G401 (cell line): ENCODE measurements at places on chromosomes 12 and 14.

DNA sequence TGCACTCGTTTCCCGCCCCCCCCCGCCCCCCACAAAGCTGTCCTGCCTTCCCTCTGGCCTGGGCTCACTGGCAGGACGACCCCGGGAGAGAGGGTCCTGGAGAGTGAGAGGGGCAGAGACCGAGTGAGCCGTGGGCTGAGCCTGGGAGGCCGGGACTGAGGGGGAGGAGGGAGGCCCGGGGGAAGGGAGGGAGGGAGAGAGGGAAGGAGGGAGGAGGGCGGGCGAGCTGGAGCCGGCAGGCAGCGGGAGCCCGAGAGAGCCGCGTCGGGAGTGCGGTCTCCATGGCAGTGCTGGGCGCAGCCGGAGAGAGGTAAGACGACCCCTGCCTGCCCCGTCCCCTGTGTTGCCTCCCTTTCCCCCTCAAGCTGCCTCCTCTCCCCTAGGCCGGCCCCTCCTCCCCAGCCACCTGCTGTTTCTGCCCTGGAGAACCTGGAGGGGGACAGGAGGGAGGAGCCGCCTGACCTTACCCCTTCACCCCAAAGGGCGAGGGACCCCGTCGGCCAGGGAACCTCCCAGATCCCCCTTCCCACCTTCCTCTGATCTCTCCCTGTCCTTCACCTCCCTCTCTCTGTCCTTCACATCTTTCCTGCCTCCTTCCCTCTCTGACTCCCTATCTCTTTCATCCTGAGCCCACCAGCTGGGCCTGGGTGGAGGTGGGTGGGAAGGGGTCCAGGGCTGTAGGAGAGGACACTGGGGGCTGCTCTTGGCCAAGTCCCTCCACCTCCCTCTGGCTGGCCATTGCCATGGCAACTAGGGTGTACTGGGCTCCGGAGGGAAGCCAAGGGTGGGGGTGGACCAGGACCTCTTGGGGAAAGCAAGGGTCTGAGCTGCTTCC is at the start of gene GPR162:
Gene GPR162, plus strand, starts transcription at position 231 of the 835 bp plus-strand sequence. CDS start 2,078 bp downstream, outside the sequence.
- peak; percentile 84 for DNase-seq

GRCh38 chr12:128069359-128069997 is 197.5 kb upstream of the TMEM132C start:
- peak; percentile 79 for DNase-seq

GRCh38 chr12:27936196-27936595 is 36.3 kb downstream of the PTHLH start:
- DNase-seq, result no peak

GRCh38 chr12:6643569-6644256 is 3.5 kb downstream of the ACRBP start:
- DNase-seq, result no peak

DNA sequence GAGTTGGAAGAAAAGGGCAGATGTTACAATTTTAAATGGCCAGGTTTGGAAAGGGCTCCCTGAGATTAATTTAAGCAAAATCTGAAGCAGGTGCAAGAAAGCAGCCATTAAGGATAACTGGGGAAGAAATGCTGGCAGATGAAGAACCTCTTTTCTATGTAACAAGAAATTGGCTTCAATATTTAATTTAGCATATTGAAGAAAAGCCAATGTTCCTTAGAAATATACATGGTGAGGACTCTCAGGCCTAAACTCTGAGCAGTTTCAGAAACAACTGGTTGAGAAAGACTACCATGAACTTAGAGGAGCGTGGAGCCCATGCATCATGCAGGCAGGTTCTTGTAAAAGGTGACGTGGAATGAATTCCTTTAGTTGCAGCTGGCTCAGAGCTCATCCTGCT is 152.8 kb downstream of the LRIG3 start:
- DNase-seq, result no peak

DNA sequence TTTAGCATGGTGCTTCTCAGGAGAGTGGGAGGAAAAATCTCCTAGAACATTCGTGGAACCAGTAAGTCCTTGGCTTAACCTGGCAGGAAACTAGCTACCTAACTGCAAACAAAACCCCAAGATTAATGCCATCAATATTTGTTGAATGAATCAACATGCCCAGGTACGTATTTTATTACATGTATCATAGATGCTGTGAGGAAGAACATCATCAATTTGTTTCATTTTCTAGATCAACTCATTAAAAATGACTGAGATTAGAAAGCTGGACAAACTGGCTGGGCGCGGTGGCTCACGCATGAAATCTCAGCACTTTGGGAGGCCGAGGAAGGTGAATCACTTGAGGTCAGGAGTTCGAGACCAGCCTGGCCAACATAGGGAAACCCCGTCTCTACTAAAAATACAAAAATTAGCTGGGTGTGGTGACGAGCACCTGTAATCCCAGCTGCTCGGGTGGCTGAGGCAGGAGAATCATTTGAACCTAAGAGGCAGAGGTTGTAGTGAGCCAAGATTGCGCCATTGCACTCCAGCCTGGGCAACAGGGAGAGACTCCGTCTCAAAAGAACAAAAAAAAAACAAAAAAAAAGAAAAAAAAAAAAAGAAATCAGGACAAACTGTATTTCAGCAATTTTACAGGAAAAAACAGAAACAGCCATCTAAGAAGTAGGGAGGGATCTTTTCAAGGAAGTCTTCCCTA is 88.7 kb downstream of the NTN4 start:
- no peak for DNase-seq

DNA sequence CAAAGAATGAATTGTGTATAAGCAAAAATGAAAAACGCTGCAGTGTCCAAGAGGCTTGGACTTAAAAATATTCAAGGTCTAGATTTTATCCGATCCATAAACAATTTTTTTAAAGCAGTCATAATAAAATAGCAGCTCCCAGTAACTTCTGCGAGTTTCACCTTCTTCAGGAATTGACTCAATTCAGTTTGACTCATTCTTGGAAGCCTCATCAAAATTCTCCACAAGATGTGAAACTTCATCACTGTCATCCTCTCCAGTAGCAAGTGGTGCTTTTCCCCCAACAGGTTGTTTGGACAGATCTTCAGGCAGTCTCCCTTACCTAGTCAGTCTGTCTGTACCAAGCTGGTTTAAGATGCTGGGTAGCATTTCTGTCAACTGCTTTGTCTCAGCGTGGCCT is 93.5 kb upstream of the FOXG1 start:
- no peak for DNase-seq

- DNase-seq, result no peak
Measured at GRCh38 chr12:8554451-8555195, 13.9 kb upstream of the CLEC4E start.

- no peak for DNase-seq
Measured at GRCh38 chr12:52091869-52092268, 12.4 kb downstream of the SMIM41 start.

GRCh38 chr14:96130391-96130790 is 74.2 kb upstream of the BDKRB2 start:
- no peak for DNase-seq

DNA sequence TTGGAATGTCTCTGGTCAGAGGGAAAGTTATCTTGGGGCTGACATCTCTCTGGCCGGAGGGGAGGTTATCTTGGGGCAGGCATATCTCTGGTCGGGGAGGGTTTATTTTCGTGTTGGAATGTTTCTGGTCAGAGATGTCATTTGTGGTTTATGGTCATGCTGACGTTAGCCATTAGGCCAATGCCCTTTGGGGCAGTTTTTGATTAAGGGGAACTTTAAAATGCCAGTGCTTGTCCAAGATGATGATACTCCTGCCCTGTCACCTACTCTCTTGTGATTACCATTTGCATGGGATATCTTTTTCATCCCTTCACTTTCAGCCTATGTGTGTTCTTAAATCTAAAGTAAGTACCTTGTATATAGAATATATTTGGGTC is 29.0 kb upstream of the A2M start:
- no peak for DNase-seq

GRCh38 chr14:50471838-50472465 is 60.4 kb downstream of the MAP4K5 start:
- DNase-seq, result no peak

DNA sequence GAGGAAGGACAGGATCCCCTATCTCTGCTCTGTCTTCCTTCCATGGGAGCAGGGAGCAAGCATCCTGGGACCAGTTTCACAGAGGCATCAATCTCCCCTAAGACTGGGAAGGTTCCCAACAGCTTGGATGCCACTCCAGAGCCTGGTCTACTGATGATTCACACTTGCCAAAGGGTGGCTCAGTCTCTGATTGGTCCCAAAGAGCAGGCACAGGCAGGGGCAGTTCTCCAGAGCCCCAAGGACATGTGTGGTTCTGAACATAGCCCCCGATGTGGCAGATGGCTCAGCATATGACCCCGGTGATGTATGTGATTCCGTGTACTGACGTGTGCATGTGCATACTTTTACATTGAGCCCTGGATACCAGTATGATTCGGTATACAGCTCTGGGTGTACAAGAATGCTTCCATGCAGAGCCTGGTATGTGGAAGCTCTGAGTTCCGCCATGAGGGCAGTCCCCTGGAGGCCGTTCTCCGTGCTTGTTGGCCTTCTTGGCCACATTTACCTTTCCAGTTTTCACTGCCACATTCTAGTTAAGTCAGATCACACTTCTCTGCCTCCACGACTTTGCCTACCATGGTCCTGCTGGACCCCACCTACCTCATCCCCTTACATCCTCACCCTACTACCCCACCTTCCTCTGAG is 21.2 kb downstream of the ITGA7 start:
- no peak for DNase-seq

- DNase-seq, result no peak
Measured at GRCh38 chr12:84362552-84362897, 550.1 kb downstream of the SLC6A15 start.

DNA sequence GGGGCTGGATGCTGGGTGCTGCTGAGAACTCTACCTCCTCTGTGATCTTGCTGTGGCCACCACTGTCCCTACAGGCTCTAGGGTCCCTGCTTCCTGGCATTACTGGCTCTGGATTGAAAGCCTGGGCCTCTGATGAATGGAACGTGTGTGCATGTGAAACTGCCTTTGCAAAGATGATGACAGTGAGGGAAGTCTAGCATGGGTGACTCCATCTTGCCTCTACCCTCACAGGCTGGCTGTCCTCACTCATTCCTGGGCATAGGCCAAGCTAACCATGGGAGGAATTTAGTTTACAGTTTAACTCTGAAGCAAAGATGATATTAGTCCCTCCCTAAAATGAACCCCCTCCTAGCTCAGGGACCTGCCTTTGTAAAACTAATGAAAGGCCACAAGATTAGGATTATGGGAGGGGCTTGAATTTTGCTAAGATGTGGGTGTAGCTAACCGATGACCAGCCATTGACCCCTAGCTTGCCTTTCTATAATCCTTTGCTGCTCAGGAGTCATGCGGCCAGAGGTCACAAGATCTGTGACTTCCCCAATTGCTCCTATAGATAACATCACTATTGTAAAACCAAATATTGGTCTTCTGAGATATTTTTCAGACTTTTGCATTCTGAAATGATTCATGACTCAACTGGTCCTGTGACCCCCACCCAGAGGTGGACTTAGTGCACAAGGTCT is 2.2 kb upstream of the C1S start:
- no peak for DNase-seq

GRCh38 chr12:15910468-15910863 is 666 bp upstream of the DERA start:
- DNase-seq, result no peak

GRCh38 chr12:15634010-15634683 is 155.0 kb downstream of the EPS8 start:
- no peak for DNase-seq

DNA sequence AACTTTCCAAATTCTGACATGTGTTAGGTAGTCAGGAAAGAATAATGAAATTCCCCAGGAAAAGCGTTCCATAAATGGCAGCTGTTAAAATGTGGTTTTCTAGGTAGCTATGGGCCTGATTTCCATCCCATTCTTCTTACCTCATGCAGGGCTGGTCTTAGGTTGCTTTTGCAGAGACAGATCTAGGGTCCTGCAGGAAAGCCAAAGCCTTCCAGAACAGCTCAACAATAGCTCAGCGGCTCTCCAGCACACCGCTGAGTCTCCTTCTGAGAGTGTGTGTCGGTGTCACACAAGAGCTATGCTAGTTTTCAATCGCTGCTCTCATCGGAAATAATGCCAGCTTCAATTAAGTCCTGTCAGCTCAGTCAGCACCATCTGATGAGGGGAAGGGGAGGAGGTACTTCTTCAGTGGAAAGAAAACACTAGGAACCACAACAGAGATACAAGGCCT is 106.7 kb downstream of the TMEM30B start:
- DNase-seq, result no peak

DNA sequence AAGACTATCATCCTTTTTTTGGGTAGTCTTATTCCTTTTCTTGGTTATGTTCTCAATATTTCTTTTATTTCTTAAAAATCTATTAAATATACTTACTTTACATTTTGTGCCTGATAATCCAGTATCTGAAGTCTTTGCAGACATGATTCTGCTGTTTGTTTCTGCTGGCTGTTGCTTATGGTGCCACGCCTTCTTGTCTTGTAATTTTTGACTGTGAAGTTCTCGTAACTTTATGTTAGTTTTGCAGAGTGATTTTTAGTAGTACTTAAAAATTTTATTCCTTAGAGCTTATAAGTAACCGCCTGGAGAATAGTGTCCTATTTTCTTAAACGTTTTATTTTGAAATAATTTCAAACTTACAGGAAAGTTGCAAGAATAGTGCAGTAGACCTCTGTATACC is 10.5 kb downstream of the FRS2 start:
- DNase-seq, result no peak

- DNase-seq, result peak; percentile 73
Measured at GRCh38 chr14:68792979-68793733, at the start of gene ZFP36L1. TSS of gene ZFP36L1 (minus strand) at chr14:68793067. CDS start at chr14:68792938, 129 bp downstream.

DNA sequence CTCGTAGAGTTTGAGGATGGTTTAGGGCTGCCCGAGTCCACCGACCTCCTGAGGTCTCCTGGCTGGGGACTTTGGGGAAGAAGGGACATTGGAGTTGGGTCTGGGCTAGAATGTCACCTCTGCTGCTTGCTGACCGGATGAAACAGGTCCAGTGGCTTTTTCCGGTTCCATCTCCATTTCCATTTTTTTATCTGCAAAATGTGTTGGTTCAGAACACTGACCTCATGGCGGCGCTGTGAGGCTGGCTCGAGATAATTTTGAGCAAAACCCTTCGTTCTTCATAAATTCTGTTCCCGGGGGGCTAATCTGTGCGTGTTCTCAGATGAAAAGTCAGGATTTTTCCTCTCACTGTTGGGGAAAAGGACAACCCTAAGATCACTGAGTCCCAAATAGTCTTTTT is 11.7 kb upstream of the MYL2 start:
- DNase-seq, result no peak

DNA sequence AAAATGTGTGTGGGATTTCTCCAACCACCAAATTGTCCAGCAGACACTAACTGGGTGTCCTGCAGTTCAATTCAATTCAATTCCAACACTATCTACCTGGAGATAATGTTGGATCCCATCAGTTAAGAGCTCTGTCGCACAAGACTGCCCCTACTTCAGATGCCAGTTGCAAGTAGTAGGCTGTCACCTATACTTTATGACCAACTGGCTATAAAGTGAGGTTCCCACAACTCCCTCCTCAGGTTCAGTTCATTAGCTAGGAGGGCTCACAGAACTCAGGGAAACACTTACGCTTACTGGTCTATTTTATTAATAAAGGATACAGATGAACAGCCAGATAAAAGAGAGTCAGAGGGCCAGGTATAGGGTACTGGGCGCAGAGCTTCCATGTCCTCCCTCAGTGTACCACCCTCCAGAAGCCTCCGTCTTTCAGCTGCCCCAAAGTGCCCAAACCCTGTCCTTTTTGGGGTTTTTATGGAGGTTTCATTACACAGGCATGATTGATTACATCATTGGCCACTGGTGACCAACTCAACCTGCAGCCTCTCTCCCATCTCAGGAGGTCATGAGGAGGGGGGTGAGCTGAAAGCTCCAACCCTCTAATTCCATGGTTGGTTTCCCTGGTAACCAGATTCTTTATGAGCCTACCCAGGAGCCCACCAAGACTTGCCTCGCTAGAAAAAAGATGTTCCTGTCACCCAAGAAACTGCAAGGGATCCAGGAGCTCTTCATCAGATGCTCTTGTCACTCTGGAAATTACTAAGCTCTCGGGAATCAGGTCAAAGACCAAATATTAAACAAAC is 7.5 kb upstream of the SERPINA5 start:
- DNase-seq, result no peak

GRCh38 chr12:132648616-132649225 is 30.1 kb downstream of the P2RX2 start:
- DNase-seq, result no peak
